ENCODE measurements at places on chromosomes 12 and 14.

GRCh38 chr14:55243813-55244212 lies 27.4 kb upstream of the FBXO34 start:
- no peak for DNase-seq

GRCh38 chr12:76863837-76864236 lies 15.0 kb downstream of the CSRP2 start:
- DNase-seq = no peak

DNA sequence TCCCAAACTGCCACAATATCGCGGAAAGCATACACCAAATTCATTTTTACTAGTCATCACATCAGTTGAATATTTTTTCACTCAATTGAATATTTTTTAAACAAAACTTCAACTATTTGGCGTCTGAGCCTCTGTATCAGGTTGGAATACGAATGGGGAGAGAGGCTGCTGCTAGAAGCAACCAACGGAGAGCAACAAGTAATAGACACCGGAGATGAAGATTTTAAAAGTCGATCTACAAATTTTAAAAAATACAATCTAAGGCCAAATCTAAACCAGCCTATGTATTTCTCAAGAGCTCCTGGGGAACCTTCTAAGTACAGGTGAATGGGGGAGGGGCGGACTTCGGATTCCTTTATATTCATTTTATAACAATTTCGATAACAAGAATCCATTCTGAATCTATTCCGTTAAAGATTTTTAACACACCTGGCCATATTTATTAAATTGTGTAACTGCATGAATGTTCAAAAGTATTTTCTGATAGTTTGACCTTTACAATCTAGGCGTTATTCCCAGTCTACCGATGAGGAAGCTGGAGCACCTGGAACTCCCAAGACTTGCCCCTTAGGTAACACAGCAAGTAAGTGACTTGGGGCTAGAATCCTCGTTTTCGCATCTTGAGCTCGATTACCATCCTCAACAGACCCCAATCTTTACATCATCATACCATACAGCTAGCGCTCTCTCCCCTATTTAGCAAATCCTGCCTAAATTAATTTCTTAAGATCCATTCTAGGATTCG lies 1.2 kb downstream of the GNPNAT1 start:
- no peak for DNase-seq

- no peak for DNase-seq
Observed at GRCh38 chr12:26845057-26845666, 12.2 kb upstream of the ITPR2 start.

DNA sequence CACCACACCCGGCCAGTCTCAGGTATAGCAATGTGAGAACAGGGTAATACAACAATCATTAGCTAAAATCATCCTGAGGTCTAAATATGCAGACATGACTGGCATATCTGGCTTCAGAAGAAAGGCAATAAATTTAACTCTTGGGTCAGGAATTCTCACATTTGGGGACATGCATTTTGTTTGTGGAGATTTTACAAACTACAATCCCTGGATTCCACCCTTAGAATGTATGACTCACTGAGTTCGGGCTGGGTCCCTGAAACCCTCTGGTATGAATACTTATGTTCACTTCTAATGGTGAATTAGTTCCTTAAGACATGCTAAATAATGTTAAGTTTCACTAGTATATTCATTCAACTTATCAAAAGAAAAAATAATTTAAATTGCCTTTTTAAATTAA lies 98.9 kb upstream of the HMGA2 start:
- DNase-seq = no peak

GRCh38 chr14:89781046-89781445 lies 173.5 kb downstream of the EFCAB11 start:
- DNase-seq = no peak
